Renal cortex interstitium (tissue), 15 donors: ENCODE measurements at places on chromosomes 11 and 22.

DNA sequence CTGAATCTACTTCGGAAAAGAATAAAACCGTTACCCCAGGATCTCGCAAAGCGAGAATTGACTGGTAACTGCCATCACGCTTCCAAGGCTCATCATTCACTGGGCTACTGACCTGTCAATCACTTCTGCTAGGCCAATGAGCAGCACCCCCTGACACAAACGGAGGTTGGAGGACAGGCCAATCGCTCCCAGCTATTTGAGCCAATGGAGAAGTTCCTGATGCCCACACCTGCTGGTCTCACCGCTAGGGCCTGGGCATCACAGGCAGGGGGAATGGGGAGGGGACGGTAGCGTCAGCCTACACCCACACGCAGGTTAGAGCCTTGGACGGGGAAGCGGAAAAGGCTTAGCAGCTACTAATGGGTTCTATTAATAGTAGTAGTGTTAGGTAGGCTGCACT lies 56.7 kb upstream of the CHST1 start:
- no peak for DNase-seq

- no peak for DNase-seq
These were observed 10.0 kb downstream of the TPCN2 start for GRCh38 chr11:69058511-69059270.

GRCh38 chr11:126357969-126358762 lies 2.7 kb downstream of the ST3GAL4 start:
- DNase-seq = no peak

- no peak for DNase-seq
These were observed 78.9 kb upstream of the FGF3 start for GRCh38 chr11:69898123-69898522.

- no peak for DNase-seq
These were observed 2.0 kb upstream of the PACSIN3 start for GRCh38 chr11:47188259-47188658.

GRCh38 chr11:5238486-5238885 lies 4.2 kb upstream of the HBD start:
- no peak for DNase-seq

DNA sequence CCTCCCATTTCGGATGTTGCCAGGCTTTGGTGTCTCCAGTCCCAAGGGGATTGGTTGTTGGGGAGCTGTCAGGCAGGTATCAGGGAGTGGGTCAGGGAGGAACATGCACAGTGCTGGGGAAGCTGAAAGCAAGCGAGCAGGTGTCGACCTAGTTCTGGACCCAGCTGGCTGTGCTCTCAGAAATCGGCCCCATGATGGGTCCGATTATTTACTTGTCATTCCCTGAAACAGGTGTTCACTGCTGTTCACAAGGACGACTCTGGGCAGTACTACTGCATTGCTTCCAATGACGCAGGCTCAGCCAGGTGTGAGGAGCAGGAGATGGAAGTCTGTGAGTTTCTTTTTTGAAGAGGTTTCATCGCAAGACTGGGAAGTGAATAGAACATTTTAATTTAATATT lies 76.8 kb downstream of the JAM3 start:
- DNase-seq = no peak

DNA sequence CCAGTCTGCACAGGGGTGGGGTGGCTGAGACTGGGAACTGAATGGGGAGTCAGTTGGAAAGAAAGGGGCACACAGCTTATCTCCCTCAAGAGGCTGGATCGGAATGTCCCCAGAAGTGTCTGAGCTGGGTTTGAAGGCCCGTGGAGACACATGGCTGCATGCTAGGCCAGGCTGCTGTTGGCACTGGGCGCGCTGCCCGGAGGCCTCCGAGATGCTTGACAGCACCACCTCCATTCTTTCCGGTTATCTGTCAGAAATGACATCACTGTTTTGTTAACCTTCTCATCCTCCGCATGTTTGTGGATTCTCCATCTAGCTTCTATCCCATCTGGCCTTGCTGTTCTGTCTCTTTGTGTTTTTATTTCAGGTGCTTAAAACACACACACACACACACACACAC lies 85.5 kb downstream of the APIP start:
- DNase-seq = no peak

- no peak for DNase-seq
These were observed 108.8 kb upstream of the ANO5 start for GRCh38 chr11:22084056-22084455.

- no peak for DNase-seq
These were observed 157.0 kb upstream of the NECTIN1 start for GRCh38 chr11:119885861-119886567.

DNA sequence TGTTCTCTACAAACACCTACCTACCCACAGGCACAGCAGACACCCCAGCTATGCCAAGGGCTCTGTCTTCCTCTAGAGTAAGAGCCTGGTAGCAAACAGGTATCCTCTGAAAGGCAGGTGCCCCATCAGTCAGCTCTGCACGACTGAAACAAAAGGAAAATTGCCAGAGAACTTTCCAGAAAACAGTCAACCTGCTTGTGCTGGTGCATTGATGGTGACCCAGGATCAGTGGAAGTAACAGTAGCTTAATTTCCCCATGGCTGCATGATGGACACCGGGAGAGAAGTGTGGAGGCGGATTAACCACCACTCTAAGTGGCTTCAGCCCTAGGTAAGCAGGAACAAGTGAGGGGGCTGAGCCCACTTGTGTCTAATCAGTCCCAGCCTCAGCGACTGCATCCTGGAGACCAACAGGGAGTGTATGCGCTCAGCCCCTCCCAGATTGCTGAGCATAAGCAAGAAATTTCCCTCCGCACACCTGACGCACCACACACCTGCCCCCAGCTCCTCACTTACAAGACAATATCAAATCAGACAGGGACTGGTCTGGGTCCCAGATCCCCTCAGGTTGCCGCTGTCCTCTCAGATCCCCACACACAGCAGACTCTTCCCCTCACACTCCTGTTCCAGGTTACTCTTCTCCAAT lies 70.7 kb upstream of the IGLL5 start:
- DNase-seq = no peak

- DNase-seq = no peak
These were observed 1.7 kb upstream of the SPINDOC start for GRCh38 chr11:63811522-63811921.

- DNase-seq = no peak
These were observed 11.9 kb downstream of the TMEM41B start for GRCh38 chr11:9302448-9302847.

DNA sequence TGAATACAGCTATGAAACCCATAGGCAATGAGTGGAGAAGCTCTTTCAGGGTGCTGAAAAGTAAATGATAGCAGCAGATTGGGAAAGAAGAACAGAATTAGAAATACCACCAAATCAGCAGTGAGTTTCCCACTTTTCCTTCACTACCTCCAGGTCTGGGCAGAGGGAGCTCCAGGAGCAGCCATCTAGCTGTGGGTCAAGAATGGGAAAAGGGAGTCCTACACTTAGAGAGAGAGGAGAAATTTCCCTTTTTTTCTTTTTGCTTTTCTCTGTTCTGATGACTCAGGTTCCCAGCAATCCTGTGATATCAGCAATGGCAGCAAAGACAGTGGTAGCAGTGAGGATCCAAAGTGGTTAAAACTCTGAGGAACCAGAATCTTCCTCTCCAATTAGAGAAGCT lies 263.9 kb downstream of the NXPE2 start:
- no peak for DNase-seq

DNA sequence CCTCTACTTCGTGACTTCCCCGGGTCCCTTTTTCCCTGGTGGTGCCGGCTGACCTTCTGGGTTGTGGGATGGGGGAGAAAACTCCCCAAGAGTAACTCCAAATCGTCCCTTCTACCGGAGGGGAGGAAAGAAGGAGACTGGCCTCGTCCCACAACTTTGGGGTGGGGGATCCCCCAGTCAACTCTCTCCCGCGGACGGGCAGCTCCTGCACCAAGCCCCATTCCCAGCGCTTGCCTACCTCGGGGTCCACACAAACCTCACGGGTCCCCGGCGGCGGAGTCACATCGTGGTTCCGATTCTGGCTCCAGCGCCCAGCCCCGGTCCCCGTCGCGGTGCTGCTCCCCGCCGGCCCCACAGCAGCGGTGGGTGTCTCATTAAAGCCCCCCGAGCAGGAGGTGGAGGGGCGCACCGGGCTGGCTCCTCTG lies 317 bp downstream of the BDNF start:
- no peak for DNase-seq

GRCh38 chr11:75925785-75926164 lies 110.8 kb downstream of the UVRAG start:
- DNase-seq = no peak

DNA sequence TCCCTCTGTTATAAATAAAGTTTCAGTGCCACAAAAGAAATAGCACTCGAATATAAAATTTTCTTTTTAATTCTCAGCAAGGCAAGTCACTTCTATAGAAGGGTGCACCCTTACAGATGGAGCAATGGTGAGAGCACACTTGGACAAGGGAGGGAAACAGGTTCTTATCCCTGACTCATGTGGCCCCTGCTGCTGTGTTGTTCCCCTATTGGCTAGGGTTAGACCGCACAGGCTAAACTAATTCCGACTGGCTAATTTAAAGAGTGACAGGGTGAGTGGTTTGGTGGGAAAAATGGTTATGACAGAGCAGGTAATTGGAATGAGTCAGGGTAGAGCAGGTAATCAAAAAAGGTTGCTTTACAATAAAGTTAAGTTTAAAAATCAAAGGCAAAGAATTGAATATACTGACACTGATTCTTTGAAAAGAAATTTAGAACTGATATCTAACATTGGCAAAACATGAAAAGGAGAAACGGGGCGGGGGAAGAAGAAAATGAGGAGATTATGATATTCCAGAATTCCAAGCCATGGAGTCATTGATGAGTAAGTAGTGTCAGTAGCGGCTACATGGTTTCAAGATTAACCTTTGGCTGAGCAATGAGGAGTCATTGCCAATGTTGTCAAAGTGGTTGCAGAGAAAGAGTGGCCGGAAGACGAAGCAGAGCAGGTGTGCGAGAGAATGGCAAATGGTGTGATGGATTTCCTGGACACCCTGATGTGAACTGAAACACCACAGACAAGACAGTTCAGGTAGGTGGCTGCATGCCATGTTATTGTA lies 48.4 kb upstream of the MRGPRX1 start:
- no peak for DNase-seq

- DNase-seq = no peak
These were observed 44.8 kb upstream of the CADM1 start for GRCh38 chr11:115548878-115549528.

DNA sequence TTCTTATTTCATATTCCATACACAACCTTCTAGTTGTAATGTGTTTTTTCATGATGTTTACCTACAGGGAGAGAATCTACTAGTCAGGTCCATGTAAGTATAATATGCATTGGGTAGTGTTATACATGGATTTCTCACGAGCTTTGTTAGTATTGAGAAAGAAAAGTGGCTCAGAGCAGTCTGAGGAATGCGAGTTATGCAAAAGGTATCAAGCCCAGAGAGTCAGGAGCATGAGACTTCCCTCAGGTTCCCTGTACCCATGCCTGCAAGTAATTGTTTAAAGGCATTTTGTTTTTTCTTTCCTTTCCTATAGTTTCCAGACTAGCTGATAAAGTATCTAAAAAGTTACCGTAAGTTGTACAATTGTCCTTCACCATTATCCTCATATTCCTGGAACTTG lies 66.1 kb downstream of the STK33 start:
- no peak for DNase-seq

- no peak for DNase-seq
These were observed 106.8 kb downstream of the TRIM29 start for GRCh38 chr11:120031156-120031555.

DNA sequence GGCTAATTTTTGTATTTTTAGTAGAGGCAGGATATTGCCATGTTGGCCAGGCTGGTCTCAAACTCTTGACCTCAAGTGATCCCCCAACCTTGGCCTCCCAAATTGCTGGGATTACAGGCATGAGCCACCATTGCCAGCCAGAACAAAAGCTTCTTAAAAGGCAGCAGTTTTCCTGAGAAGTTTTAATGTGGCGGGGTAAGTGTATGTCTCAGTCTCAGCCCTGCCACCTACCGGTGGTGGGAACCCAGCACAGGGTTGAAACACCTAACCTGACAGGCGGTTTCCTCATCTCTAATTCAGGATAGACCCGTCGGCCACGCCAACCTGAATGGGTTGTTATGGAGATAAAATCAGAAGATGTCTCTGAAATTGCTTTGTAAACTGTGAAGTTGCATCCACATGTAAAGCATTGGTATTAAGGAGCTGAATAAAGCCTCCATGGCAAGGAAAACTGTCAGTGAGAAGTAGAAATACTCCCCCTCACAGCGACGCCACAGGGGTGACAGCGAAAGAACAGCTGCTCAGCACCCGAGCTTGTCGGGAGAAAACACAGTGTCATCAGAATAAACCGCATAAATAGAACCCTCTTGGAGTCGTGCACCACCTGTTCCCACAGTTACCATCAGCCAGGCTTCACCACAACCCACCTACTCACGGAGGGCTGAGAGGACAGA lies 165.9 kb upstream of the NCAM1 start:
- no peak for DNase-seq

- DNase-seq = no peak
These were observed 72.6 kb downstream of the GRK3 start for GRCh38 chr22:25637032-25637431.

GRCh38 chr22:31250740-31251600 lies 38.9 kb downstream of the LIMK2 start:
- DNase-seq = no peak
